ENCODE measurements at places on chromosomes 2 and 18. TPM values are rescaled to one million over a fixed set of nuclear protein-coding genes. Genes with fewer than 3 reads are reported as not detected.

PLGLB1 gene
- 9.2 TPM for polyA plus RNA-seq

MLPH gene
- polyA plus RNA-seq = 6.8 TPM

VRK2 gene
- polyA plus RNA-seq = 25.1 TPM

NEB gene
- 6.3 TPM for polyA plus RNA-seq

ELOA2 gene
- not detected for polyA plus RNA-seq

CCDC74B gene
- polyA plus RNA-seq = 3.0 TPM

NRP2 gene
- 64.4 TPM for polyA plus RNA-seq

IL36B gene
- polyA plus RNA-seq = not detected

LDLRAD4 gene
- polyA plus RNA-seq = 14.1 TPM

DNA sequence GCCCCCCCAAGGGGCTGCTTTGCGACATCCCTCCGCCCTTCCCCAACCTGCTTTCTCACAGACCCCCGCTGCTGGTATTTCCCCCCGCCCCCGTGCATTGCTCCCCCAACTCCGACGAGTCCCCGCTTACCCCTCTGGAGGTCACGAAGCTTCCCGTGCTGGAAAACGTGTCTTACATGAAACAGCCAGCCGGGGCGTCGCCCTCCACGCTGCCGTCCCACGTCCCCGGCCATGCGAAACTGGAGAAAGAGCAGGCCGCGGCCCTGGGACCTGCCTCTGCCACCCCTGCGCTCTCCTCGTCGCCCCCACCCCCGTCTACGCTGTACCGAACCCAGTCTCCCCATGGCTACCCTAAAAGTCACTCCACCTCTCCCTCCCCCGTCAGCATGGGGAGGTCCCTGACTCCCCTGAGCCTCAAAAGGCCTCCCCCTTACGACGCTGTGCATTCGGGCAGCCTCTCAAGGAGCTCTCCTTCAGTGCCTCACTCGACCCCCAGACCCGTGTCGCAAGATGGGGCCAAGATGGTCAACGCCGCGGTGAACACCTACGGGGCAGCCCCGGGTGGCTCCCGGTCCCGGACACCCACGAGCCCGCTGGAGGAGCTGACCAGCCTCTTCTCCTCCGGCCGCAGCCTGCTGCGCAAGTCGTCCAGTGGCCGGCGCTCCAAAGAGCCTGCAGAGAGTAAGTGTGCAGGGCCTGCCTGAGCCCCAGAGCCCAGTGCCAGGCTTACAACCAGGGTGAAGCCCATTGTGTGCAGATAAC, 183.0 kb downstream of the NYAP2 start:
- H3K27ac ChIP-seq = no peak overlapping the region
- no peaks in the 10 kb centered on the region for H3K27me3 ChIP-seq
- no peaks in the 10 kb centered on the region for H3K36me3 ChIP-seq
- no peak overlapping the region for H3K4me3 ChIP-seq
- peak; percentile 76 for DNase-seq

DNA sequence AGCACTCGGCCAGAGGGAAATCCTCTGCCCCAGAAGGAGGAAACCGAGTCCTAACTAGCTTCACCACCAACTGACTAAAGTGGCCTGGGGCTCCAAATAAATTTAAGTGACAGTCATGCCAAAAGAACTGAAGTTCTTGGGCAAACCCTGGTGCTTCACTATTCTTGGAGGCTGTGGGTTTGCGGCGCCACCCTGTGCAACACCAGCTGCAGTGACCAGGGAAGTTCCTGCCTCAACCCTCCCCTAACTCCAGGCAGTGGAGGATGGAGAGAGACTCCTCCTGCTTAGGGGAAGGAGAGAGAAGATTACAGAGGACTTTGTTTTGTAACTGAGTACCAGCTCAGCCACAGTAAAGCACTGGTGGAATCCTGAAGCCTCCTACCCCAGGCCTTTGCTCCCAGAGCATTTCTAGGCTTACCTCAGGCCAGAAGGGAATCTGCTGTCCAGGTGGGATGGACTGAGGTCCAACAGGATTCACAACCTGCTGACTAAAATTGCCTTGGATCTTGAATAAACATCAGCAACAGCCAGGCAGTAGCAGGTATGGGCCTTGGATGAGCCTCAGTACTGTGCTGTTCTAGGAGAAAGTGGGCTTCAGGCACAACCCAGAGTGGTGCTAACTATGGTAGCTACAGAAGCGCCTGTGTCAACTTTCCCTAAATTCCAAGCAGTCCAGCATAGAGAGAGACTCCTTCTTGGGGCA, 29.4 kb upstream of the BMP10 start:
- H3K4me3 ChIP-seq = no peak overlapping the region
- H3K27ac ChIP-seq = no peak overlapping the region
- no peaks in the 10 kb centered on the region for H3K36me3 ChIP-seq
- no peaks in the 10 kb centered on the region for H3K27me3 ChIP-seq

- H3K4me3 ChIP-seq = no peak overlapping the region
- no peaks in the 10 kb centered on the region for H3K27me3 ChIP-seq
- no peak for DNase-seq
- no peaks in the 10 kb centered on the region for H3K4me1 ChIP-seq
- peaks cover 16% of the 10 kb centered on the region for H3K36me3 ChIP-seq
- peak overlapping the region; percentile 18 for H3K27ac ChIP-seq
Observed at GRCh38 chr18:58943896-58944295, 79.2 kb downstream of the ZNF532 start.

PLA2R1 gene
- 5.5 TPM for polyA plus RNA-seq

GRCh38 chr2:33347856-33348255, 128.6 kb upstream of the RASGRP3 start:
- no peak for DNase-seq
- no peaks in the 10 kb centered on the region for H3K4me1 ChIP-seq
- H3K27ac ChIP-seq = no peak overlapping the region
- no peak overlapping the region for H3K4me3 ChIP-seq

LCT gene
- 0.07 TPM for polyA plus RNA-seq

VAMP8 gene
- 64.1 TPM for polyA plus RNA-seq

GRCh38 chr2:77479895-77480294, 42.3 kb downstream of the LRRTM4 start:
- no peaks in the 10 kb centered on the region for H3K4me1 ChIP-seq
- DNase-seq = no peak
- H3K27ac ChIP-seq = no peak overlapping the region
- no peaks in the 10 kb centered on the region for H3K36me3 ChIP-seq
- no peaks in the 10 kb centered on the region for H3K27me3 ChIP-seq

DNA sequence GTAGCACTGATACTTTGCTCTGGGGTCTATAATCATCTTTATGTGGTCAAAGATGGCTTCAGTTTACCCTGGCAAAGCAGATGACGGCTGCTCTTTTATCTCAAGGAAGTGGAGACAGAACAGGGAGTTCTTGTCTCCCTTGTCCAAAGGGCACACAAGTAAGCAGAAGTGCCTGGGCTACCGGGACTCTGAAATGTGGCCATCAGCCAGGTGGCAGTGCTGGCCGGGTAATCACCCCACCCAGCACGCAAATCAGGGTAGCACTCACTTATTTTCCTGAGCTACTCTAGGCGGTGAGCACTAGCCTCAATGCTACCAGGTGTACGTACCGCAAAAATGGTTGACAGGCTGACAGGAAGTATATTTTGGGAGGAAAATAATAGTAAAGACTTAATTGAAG, 119.7 kb upstream of the ETAA1 start:
- H3K4me1 ChIP-seq = no peaks in the 10 kb centered on the region
- no peak overlapping the region for H3K4me3 ChIP-seq
- no peaks in the 10 kb centered on the region for H3K27me3 ChIP-seq

- H3K4me3 ChIP-seq = peak overlapping the region; percentile 58
- peaks cover 4% of the 10 kb centered on the region for H3K4me1 ChIP-seq
- DNase-seq = peak; percentile 58
- peak overlapping the region; percentile 96 for H3K27ac ChIP-seq
- no peaks in the 10 kb centered on the region for H3K36me3 ChIP-seq
Observed at GRCh38 chr18:12946549-12947284, 1.1 kb upstream of the SEH1L start.

- peak overlapping the region; percentile 68 for H3K27ac ChIP-seq
- H3K4me3 ChIP-seq = no peak overlapping the region
- DNase-seq = peak; percentile 84
Observed at GRCh38 chr18:49858309-49859020, 45.1 kb upstream of the ACAA2 start.

DNA sequence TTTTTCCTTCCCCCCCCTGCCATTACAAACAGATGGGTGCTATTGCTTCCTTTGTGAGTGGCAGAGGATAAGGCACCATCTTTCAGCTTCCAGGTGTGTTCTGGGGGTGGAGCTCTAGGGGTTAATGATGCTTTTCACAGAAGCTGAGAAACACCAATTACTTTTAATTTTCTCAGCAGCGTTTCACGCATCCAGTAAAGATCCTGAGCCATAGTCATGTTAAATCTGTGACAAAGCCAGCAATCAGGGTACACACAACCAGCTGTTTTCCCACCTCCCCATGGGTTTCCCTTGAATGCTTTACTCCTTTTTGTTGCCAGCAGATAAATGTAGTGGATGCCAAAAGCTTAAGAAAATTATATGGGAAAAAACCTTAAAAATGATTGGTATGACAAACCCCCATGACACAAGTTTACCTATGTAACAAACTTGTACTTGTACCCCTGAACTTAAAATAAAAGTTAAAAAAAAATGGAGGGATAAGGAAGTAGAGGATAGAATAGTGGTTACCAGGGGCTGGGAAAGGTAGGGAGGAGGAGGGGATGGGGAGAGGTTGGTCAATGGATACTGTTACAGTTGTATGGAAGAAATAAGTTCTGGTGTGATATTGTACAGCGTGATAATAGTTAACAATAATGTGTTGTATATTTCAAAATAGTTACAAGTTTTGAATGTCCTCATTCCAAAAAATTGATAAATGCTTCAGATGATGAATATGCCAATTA, 70.0 kb downstream of the ACOXL start:
- DNase-seq = no peak
- no peak overlapping the region for H3K27ac ChIP-seq
- no peaks in the 10 kb centered on the region for H3K4me1 ChIP-seq
- peaks cover 25% of the 10 kb centered on the region for H3K27me3 ChIP-seq
- peaks cover 8% of the 10 kb centered on the region for H3K36me3 ChIP-seq

GRCh38 chr18:76499637-76500340, 4.7 kb upstream of the ZNF516 start:
- DNase-seq = no peak
- H3K4me3 ChIP-seq = no peak overlapping the region
- H3K36me3 ChIP-seq = no peaks in the 10 kb centered on the region
- H3K27me3 ChIP-seq = no peaks in the 10 kb centered on the region
- no peak overlapping the region for H3K27ac ChIP-seq

DNA sequence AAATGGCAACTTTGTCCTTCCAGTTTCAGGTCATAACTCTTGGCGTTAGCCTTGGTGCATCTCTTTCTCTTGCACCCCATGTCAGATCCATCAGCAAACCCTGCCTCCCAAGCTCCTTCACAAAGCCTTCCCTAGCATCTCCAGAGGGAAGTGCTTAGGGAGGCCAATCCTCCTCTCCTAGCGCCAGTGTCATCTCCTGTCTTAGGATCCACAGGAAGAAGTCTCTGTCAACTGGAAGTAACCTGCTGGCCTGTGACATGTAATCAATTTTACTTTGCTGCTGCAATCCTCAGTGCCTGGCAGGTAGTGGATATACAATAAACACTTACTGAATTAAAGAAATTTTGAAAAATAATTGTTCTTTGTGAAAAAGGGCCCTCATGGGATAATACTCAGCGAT, 7.9 kb upstream of the DNPEP start:
- H3K36me3 ChIP-seq = no peaks in the 10 kb centered on the region
- H3K4me3 ChIP-seq = no peak overlapping the region
- DNase-seq = no peak
- no peaks in the 10 kb centered on the region for H3K4me1 ChIP-seq
- no peaks in the 10 kb centered on the region for H3K27me3 ChIP-seq

- H3K27ac ChIP-seq = peak within 1 kb of the TSS; percentile 97
- no peaks in the 10 kb centered on the region for H3K36me3 ChIP-seq
- H3K4me1 ChIP-seq = peaks cover 6% of the 10 kb centered on the region
- no peaks in the 10 kb centered on the region for H3K27me3 ChIP-seq
Observed at GRCh38 chr2:74198461-74199274, at the start of gene MTHFD2. TSS of gene MTHFD2 (plus strand) at chr2:74198615. CDS start at chr2:74198642, 27 bp downstream.

IL18R1 gene
- polyA plus RNA-seq = 3.8 TPM

GLB1L gene
- 17.4 TPM for polyA plus RNA-seq

GRCh38 chr18:11108947-11109346, 40.4 kb downstream of the PIEZO2 start:
- no peaks in the 10 kb centered on the region for H3K27me3 ChIP-seq
- H3K36me3 ChIP-seq = no peaks in the 10 kb centered on the region
- no peak overlapping the region for H3K4me3 ChIP-seq
- no peak for DNase-seq
- H3K4me1 ChIP-seq = no peaks in the 10 kb centered on the region
- no peak overlapping the region for H3K27ac ChIP-seq

GRCh38 chr2:151906633-151906998, 78.4 kb upstream of the ARL5A start:
- no peak overlapping the region for H3K27ac ChIP-seq
- DNase-seq = no peak
- no peaks in the 10 kb centered on the region for H3K4me1 ChIP-seq
- H3K4me3 ChIP-seq = no peak overlapping the region
- H3K36me3 ChIP-seq = no peaks in the 10 kb centered on the region
- H3K27me3 ChIP-seq = no peaks in the 10 kb centered on the region

GRCh38 chr2:145066151-145066661, 546.3 kb upstream of the ZEB2 start:
- H3K4me3 ChIP-seq = no peak overlapping the region
- H3K36me3 ChIP-seq = no peaks in the 10 kb centered on the region
- H3K4me1 ChIP-seq = no peaks in the 10 kb centered on the region
- peak; percentile 28 for DNase-seq
- H3K27ac ChIP-seq = peak overlapping the region; percentile 43
- H3K27me3 ChIP-seq = no peaks in the 10 kb centered on the region

GRCh38 chr18:74895686-74896085, 298.0 kb downstream of the ZNF407 start:
- no peak for DNase-seq
- no peaks in the 10 kb centered on the region for H3K27me3 ChIP-seq
- no peaks in the 10 kb centered on the region for H3K36me3 ChIP-seq
- H3K4me1 ChIP-seq = no peaks in the 10 kb centered on the region
- H3K27ac ChIP-seq = no peak overlapping the region
- no peak overlapping the region for H3K4me3 ChIP-seq

GRCh38 chr18:8685141-8685913, 20.0 kb upstream of the MTCL1 start:
- H3K36me3 ChIP-seq = no peaks in the 10 kb centered on the region
- no peak for DNase-seq
- no peaks in the 10 kb centered on the region for H3K4me1 ChIP-seq
- H3K4me3 ChIP-seq = no peak overlapping the region

DNA sequence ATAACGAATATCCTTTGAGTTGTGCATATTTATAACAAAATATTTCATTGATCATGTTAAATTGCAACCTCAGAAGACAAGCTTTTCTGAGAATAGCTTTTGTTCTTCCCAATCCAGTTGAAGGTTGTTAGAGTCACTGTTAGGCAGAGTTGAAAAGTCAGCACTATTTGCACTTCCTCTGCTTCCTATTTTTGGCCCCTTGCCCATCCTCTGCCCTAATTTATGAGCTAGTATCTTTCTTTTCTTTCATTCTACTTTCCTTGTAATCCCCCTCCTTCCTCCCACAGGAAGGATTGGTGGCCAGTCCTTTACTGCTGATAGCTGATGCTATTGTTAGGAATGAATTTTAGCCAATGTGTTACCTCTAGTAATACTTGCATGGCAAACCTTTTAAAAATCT, 4.9 kb downstream of the RALB start:
- no peak overlapping the region for H3K4me3 ChIP-seq
- no peaks in the 10 kb centered on the region for H3K27me3 ChIP-seq
- H3K36me3 ChIP-seq = no peaks in the 10 kb centered on the region
